ENCODE measurements at places on chromosomes 5 and 9.

GRCh38 chr9:20848490-20848889, 164.4 kb downstream of the FOCAD start:
- no peak for DNase-seq

DNA sequence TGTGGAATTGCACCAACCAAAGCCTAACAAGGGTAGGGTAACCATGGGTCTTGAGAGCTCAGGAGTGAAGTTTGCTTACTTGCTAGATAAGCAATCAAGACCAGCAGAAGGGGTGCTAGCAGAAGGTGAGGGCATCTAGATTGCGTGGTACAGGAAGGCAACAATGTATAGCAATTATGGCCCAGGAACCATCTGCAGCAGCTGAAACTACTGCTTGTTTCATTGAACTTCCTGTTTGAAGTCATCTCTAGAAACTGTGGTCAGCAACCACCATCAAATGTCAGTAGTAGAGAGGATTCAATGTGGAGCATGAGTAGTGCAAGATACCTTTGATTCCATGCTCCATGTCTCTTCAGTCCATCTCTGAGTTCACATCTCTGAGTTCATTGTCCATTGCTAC, 462.1 kb upstream of the GRAMD2B start:
- no peak for DNase-seq

DNA sequence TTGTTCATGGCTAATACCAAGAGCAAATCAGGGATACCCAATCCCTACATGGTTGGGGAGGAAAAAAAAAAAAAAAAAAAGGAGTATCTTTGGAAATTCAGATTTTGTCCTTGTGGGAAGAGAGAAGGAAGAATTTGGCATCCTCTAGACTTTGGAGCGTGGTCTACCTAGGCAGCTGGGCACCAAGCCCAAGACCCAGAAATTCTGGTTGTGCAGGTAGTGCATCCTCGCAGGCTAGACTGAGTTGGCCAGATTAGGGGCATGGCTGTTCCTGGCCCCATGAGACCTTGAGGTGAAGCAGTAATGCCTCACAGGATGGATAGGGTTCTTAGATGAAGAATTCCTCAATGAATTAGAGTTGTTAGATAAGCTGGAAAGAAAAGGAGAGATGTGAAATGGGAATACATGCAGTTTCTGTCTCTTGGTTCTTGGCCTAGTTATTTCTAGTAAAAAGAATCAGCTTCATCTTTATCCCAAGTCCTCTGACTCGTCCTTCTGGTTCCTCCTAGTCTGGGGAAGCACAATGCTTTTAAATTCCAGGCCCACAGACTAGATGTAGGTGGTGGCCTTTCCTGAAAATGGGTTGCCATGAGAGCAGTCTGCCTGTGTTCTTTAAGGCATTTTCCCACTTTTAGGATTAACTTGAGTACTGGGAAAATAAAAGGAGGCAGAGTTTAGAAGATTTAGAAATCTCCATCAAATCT, 140.5 kb upstream of the RUSC2 start:
- no peak for DNase-seq

DNA sequence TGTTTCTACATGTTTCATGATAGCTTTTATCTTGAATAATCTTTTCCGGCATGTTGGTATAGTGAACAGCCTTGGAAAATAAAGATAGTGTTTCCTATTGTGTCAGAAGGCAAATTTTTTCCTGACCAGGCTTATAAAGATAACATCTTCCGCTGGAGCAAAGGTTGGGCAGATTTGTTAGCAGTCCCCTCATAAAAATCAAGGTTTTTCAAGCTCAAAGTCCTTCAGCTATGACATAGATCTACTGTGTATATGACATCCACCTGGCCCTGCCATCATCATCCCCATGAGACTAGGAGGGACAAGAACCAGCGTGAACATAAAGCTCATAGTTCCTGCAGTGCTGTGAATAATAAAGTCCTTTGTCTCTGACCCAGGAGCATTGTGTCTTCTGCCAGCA, 30.4 kb upstream of the OTULINL start:
- no peak for DNase-seq

GRCh38 chr5:116546033-116546742, 28.4 kb downstream of the SEMA6A start:
- no peak for DNase-seq

DNA sequence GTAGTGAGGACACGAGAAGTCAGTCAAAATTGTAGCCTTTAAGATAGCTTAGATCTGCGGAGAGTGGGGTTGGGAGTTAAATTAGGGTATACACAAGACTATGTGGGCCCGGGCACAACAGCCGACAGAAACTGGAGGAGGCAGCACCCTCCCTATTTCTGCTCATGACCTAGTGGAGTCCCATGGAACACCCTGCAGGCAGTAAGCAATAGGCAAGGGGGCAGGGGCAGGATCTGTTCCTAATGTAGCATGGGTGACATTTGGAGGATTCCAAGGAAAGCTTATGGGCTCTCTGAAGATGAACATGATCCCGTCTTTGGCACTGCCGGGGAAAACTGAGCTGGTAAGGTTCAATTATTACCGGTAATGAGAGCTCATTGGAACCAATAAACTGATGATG, 67.0 kb downstream of the FEM1C start:
- DNase-seq, result no peak

DNA sequence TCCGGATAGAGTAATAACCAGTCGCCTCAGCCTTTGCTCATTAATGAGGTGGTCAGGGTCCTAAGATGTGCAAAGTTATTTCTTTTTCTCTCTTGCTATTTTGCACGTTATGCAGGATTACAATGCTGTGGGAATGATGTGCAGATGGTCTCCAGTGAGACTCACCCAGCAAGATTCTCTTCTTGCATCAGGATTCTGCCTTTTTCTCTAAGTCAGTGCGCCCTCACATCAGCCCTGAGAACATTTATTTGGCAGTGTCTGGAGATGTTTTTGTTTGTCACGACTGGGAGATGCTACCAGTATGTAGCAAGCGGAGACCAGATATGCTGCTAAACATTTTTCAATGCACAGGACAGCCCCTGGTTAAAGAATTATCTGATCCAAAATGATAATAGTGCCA, 280.3 kb upstream of the WWC1 start:
- DNase-seq, result no peak

DNA sequence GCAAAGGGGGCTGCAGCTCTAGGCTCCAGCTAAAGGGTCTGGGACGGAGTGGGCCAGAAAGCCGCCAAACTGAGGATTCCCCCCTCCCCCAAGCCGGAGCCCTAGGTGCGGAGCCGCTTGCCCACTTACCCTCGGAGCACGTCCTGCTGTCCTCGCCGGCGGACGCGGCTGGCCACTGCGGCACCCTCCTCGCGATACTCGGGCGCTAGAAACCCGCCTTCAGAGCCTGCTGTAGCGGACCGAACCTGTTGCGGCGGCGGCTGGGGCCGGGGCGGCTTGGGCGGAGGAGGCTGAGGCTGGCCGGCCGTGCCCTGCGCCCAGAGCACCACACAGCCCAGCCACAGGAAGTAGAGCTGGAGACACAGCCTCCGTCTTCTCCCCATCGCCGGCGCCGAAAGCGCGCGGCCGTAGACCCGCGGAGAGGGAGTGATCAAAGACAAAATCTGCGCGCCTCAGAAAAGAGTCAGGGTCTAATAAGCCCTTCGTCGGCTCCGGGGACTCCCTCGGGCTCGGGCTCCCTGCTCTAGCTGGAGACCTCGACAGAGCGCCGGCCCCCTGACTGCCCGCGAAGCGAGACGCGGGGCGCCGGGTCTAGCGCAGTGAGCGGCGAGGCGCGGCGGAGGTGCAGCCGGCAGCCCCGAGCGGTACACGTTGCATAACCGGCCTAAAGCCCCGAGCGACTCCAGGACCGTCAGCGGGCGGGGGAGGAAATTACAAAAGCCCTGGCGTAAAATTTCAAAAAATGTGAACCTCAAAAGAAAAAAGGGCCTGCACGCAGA, 635 bp downstream of the FBN2 start:
- DNase-seq, result peak; percentile 25

DNA sequence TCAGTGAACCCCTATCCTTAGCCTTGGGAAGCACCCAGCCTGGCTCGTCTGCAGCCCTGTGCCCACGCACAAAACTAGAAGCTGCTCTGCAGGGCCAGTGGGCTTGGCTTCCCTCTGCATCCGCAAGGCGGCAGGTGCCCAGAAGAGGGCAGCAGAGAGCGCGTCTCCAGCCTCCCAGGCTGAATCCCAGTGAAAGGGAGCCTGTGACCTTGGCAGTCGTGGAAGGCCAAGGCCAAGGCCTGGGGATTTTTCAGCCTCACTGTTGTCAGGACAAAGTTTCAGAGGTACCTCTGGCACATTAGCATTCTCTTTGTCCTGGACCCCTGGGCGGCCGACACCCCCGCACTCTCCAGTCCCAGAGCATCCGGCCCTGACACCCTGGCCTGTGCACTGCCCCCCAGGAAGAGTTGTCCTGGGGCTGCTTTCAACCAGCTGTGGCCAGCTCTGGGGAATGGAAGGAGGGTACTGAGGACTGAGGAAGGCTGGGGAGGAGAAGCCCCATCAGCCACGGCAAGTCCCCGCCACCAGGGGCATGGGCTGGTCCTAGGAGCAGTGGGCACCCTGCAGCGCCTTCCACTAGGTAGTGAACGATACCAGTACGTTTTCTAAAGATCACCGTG, 63.6 kb upstream of the IL17B start:
- peak; percentile 79 for DNase-seq

- DNase-seq, result peak; percentile 20
Measured at GRCh38 chr5:16313761-16314160, 134.2 kb upstream of the MARCHF11 start.

DNA sequence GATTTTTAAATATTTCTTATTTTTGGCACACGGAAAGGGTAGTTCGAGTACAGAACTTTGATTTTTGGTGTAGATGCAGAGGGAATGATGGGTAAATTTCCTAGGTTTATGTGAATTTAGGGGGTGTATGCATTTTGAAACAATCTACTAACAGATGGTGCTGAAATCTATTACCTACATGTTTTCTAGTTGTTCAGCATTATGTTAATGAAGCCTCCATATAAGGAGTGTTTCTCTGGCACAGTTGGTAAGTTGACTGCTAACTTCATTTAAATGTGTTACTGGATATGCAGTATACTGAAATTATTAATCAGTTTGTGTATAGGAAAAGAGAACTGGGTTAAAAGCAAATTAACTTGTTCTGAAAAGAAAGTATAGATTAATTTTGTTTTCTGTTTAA, 17.5 kb downstream of the SUB1 start:
- DNase-seq, result no peak

DNA sequence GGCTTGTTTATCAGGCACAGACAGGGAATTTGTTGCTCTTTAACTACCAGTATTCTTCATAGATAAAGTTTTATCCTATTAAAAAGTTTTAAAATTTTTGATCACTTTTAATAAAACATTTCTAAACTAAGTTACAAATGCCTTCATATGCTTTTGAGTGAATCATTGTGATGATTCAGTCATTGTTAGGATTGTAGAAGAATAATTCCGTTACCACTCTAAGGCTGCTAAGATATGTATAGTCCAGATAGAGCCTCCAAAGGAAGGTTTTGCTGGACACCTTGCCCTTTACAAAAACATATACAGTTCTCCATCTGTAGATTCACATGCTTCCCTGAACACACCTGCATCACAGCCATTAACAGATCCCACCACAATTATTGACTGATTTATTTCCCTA, 233.7 kb downstream of the SPOCK1 start:
- DNase-seq, result no peak

- no peak for DNase-seq
Measured at GRCh38 chr9:8627976-8628679, 828.5 kb upstream of the DMAC1 start.

- DNase-seq, result peak; percentile 39
Measured at GRCh38 chr9:14311171-14311949, 2.6 kb downstream of the NFIB start.

DNA sequence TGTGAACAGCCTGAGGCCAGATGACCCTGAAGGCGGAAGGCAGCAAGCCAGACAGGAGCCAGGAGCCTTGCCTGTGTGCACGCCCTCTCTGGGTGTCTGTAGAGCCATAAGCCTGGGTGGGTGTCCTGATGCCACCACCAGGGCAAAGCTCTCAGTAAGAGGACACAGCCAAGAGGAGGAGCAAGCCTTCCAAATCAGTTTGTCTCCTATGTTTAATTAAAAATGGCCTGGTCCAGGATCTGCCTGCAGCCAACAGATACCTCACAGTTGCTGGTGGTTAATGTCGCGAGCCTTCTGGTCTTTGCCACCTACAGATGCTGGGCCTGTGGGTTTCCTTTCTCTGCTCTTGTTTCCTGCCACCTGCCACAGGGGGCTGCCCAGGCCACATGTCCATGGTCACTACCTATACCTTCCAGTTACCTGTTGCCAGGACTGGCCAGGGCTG, 56.9 kb downstream of the SYK start:
- no peak for DNase-seq

DNA sequence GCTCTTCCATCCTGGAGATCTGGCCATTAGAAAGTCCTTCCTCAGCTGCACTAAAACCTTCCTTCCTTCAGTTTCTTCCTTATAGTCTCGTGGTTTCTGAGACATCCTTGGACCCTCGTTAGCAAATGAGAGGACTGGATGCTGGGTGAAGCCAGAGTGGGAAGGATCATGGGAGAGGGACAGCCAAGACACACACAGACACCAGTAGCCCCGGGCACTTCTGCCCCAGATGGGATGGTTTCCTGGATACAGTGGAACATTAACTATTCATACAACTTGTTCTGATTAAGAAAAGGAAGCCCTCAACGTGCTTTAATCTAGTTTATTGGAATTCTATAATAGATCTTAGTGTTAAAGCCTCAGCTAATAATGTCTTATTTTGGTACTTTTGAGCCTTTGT, 125.5 kb downstream of the SEC61B start:
- no peak for DNase-seq

- peak; percentile 16 for DNase-seq
Measured at GRCh38 chr5:72608297-72608696, 101.1 kb upstream of the ZNF366 start.

DNA sequence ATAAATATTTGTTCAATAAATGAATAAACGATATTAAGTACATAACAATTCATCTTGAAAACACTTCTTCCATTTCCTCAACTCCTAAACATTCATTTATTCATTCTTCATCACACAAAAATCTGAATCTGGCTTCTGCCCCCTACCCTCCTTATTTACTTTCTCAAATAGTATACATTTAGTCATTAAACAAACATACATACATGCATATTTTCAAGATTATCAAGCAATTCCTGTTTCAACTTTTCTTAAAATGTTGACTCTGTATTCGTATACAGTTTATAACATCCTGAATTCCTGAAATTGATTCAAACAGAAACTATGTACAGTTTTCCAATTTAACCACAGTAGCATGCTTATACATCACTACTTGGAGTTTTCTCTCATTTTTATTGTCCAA, 129.0 kb downstream of the MUSK start:
- DNase-seq, result no peak

- no peak for DNase-seq
Measured at GRCh38 chr9:136860529-136860928, 5.6 kb downstream of the EDF1 start.

DNA sequence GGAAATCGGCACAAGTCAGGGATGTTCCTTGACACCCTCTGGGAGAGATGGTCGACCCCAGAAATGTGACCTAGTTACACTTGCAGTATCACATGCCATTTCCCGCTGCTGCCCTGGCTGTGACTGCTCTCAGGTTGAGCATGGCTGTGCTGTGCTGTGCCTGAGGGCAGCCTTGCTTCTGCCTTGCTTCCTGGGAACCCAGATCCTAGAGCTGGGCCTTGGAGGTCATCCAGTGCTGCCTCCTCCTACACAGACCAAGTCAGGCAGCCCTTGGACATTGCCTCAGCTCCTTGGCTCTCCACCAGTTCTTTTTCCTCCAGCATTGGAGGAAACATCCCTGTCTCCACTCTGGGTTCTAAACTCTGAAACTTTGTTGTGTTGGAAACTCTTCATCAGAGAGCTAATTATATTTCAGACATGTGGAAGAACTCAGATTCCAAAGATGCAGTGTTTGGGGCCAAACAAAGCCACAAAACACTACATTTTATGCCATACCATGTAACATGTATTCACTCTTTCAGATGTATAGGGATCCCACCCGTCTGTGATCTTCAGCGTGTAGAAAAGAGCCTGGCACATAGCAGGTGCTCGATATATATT, 6.1 kb downstream of the MAMDC2 start:
- DNase-seq, result no peak
